Activated B cell treated with CpG ODN at 0.5 μM for 24 hours (primary cell): ENCODE measurements at places on chromosomes 6 and 20. TPM values are rescaled to one million over a fixed set of nuclear protein-coding genes. Genes with fewer than 3 reads are reported as not detected.

The RIPPLY2 gene
- total RNA-seq: not detected in 2 replicates

The RTN4IP1 gene
- total RNA-seq: 9.9 and 11.2 TPM in 2 replicates

The RPRD1B gene
- 38.4 and 40.8 TPM in 2 replicates for total RNA-seq

The ALDH8A1 gene
- total RNA-seq: 0.20 and 0.53 TPM in 2 replicates

The RIPOR3 gene
- not detected in 2 replicates for total RNA-seq

The GSTA4 gene
- total RNA-seq: 3.3 and 4.4 TPM in 2 replicates

The HMGA1 gene
- total RNA-seq: 186 and 188 TPM in 2 replicates

The ZNF335 gene
- 39.2 and 49.6 TPM in 2 replicates for total RNA-seq

The MATN4 gene
- not detected in 2 replicates for total RNA-seq

The CLIC5 gene
- 2.3 and 2.5 TPM in 2 replicates for total RNA-seq

The OXT gene
- total RNA-seq: not detected in 2 replicates

The HLA-DMB gene
- 341 and 365 TPM in 2 replicates for total RNA-seq

The RAD21L1 gene
- not detected in 2 replicates for total RNA-seq

The TPX2 gene
- total RNA-seq: 2.2 and 2.8 TPM in 2 replicates

The NCOA3 gene
- total RNA-seq: 186 and 187 TPM in 2 replicates

DNA sequence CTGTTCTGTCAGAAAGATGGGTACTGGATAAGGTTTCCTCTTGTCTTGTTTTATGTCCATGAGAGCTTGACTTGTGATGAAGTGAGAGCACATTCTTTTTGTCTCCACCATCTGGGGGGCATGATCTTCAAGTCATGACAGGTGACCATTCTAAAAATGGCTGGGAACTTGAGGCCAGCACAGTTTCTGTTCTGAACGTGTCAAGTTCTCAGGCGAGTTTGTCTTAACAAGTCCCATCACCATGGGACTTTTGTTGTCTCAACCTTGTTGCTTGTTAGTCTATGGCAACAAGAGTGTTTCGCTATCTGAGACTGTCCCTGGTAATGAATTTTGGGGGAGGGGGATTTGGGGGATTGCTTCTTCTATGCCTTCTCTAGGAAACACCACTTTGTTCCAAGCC is 25.6 kb upstream of the ENPP4 start:
- H3K4me3 ChIP-seq: no peak overlapping the region
- no peak overlapping the region for H3K27ac ChIP-seq
- peaks cover 7% of the 10 kb centered on the region for H3K36me3 ChIP-seq

- no peak for DNase-seq
- no peaks in the 10 kb centered on the region for H3K27me3 ChIP-seq
Measured at GRCh38 chr20:45010399-45010828, 44.1 kb downstream of the STK4 start.

GRCh38 chr20:24662322-24662721 is 192.9 kb downstream of the SYNDIG1 start:
- no peak overlapping the region for H3K4me3 ChIP-seq
- H3K27ac ChIP-seq: no peak overlapping the region
- no peaks in the 10 kb centered on the region for H3K4me1 ChIP-seq
- DNase-seq: no peak
- no peaks in the 10 kb centered on the region for H3K36me3 ChIP-seq
- H3K27me3 ChIP-seq: no peaks in the 10 kb centered on the region

- H3K27me3 ChIP-seq: no peaks in the 10 kb centered on the region
- no peak for DNase-seq
- peak overlapping the region; percentile 68 for H3K27ac ChIP-seq
Measured at GRCh38 chr6:11350294-11350693, 117.8 kb upstream of the NEDD9 start.

- DNase-seq: no peak
- no peak overlapping the region for H3K4me3 ChIP-seq
- H3K4me1 ChIP-seq: peaks cover 30% of the 10 kb centered on the region
Measured at GRCh38 chr6:5178806-5179205, 81.9 kb downstream of the LYRM4 start.

- no peaks in the 10 kb centered on the region for H3K36me3 ChIP-seq
- peak overlapping the region; percentile 93 for H3K27ac ChIP-seq
- peaks cover 44% of the 10 kb centered on the region for H3K4me1 ChIP-seq
- no peaks in the 10 kb centered on the region for H3K27me3 ChIP-seq
Measured at GRCh38 chr20:53621482-53622246, 28.0 kb upstream of the ZNF217 start.

- no peak for DNase-seq
- H3K27me3 ChIP-seq: no peaks in the 10 kb centered on the region
- no peak overlapping the region for H3K27ac ChIP-seq
- peaks cover 46% of the 10 kb centered on the region for H3K36me3 ChIP-seq
- peaks cover 3% of the 10 kb centered on the region for H3K4me1 ChIP-seq
- H3K4me3 ChIP-seq: no peak overlapping the region
Measured at GRCh38 chr20:62162765-62163484, 19.4 kb downstream of the SS18L1 start.

DNA sequence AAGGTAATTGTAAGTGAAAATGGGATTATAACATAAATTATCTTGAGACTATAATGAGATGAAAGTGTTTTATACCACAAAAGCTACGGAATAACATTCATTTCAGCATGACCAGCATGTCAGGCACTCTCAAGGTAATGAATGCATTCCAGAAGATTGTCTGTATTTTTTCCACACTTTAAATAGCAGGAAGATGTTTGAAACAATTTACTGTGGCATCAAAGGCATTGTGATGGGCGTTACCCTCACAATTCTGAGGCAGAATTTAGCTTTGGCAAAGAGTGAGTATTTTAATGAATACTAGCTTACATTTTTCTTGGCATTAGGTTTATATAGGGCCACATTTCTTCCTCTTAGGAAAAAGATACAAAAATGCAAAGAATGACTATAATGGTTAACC is 627.2 kb downstream of the BCKDHB start:
- DNase-seq: no peak
- H3K27me3 ChIP-seq: no peaks in the 10 kb centered on the region
- H3K27ac ChIP-seq: no peak overlapping the region

- DNase-seq: no peak
- peaks cover 37% of the 10 kb centered on the region for H3K4me1 ChIP-seq
- H3K36me3 ChIP-seq: no peaks in the 10 kb centered on the region
- H3K27me3 ChIP-seq: no peaks in the 10 kb centered on the region
- no peak overlapping the region for H3K27ac ChIP-seq
Measured at GRCh38 chr6:6812427-6812826, 223.9 kb downstream of the LY86 start.

DNA sequence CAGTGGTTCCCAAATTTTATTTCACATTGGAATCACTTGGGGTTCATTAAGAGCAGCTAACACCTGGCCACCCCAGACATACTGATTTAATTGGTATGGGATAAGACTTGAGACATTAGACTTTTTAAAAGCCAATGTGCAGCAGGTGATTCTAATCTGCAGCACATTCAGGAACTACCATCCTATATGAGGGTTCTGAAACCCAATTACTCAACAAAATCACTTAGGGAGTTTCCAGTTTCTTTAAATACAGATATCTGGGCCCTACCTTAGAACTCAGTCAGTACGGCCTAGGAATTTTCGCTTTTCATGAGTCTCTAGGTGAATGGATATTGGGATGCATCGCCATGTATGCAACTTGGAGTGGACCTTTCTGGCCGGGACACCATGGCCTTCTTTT is 24.0 kb upstream of the L3MBTL3 start:
- DNase-seq: no peak
- no peak overlapping the region for H3K4me3 ChIP-seq
- no peak overlapping the region for H3K27ac ChIP-seq
- no peaks in the 10 kb centered on the region for H3K36me3 ChIP-seq

GRCh38 chr6:164345806-164346496 is 931.4 kb downstream of the QKI start:
- no peak overlapping the region for H3K4me3 ChIP-seq
- H3K36me3 ChIP-seq: no peaks in the 10 kb centered on the region
- DNase-seq: no peak
- H3K4me1 ChIP-seq: no peaks in the 10 kb centered on the region
- no peaks in the 10 kb centered on the region for H3K27me3 ChIP-seq

- DNase-seq: no peak
- H3K36me3 ChIP-seq: no peaks in the 10 kb centered on the region
- H3K4me3 ChIP-seq: no peak overlapping the region
- no peak overlapping the region for H3K27ac ChIP-seq
Measured at GRCh38 chr20:41213150-41213820, 75.9 kb downstream of the PLCG1 start.

GRCh38 chr6:156963712-156964700 is 186.8 kb downstream of the ARID1B start:
- no peaks in the 10 kb centered on the region for H3K27me3 ChIP-seq
- H3K4me1 ChIP-seq: peaks cover 53% of the 10 kb centered on the region
- H3K27ac ChIP-seq: peak overlapping the region; percentile 37
- no peak for DNase-seq

DNA sequence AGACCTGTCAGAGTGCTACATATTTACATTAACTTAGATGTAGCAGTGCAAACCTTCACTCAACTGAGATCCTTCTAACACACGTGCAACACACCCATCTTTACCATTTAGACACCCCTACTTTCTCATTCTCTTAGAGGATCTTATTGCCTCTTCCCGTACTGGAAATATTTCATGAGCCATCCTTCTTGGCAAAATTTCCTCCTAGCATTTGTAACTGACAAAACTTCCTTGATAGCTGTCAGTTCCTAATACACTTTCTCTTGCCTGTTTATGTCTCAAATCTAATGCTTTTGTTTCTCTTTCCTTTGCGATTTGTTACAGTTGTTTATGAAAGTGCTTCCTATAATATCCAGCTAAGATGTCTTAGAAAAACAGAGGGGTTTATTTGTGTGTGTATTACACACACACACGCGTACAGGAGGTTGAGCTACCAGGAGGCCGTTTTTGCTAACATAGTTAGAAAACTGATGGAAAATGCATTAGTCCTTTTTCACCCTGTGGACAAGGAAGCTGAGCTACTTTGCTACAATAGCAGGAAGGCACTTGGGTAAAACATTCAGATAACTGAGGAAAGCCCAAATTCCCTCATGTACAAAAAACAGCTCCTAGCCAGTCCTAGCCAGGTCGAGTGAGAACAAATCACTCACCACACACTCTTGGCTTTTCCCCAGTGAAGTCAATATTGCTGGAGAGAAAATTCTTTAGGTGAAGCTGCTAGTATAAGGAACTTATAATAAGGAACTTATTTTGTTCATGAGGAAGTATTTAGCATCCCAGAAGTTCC is 153.6 kb downstream of the NFATC2 start:
- H3K27me3 ChIP-seq: no peaks in the 10 kb centered on the region
- peak overlapping the region; percentile 43 for H3K27ac ChIP-seq

GRCh38 chr20:11492386-11492785 is 425.3 kb upstream of the BTBD3 start:
- no peaks in the 10 kb centered on the region for H3K4me1 ChIP-seq
- no peak for DNase-seq
- no peaks in the 10 kb centered on the region for H3K36me3 ChIP-seq
- no peaks in the 10 kb centered on the region for H3K27me3 ChIP-seq

DNA sequence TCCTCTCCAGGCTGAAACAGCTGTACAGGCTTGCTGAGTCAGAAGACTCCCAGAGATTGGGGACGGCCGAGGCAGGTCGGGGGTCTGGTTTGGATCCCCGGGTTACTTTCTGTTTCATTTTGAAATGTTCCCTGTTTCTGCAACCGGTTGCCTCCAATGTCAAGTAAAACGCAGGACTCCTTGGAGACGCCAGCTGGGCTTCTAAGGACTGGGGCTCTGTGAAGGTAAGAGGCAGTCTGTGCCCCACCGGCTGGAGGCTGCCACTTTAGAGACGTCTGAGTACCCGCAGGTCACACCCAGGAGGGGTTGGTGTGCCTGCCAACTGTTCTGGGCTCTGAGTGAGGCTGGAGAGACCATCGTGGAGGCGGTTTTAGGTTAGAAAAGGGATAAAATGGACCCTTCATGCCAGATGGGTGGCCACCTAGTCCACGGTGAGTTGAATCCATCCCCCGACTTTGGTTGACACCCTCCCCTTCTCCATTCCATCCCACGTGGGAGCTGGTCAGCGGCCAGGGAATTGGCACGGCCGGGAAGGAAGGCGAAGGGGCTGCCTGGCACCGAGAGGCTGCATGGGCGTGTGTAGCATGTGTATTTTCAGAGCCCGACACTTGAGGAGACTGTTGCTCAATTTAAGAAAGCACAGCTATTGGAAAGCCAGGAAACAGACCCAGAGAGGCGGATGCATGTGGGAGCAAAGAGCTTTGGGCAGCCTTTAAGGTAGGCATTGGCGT is 240.9 kb downstream of the PHACTR1 start:
- H3K4me3 ChIP-seq: peak overlapping the region; percentile 89
- peaks cover 21% of the 10 kb centered on the region for H3K4me1 ChIP-seq
- DNase-seq: peak; percentile 30
- H3K27ac ChIP-seq: no peak overlapping the region

- DNase-seq: no peak
- no peak overlapping the region for H3K27ac ChIP-seq
- no peaks in the 10 kb centered on the region for H3K36me3 ChIP-seq
- H3K4me3 ChIP-seq: no peak overlapping the region
Measured at GRCh38 chr6:123276546-123276980, 280.5 kb downstream of the CLVS2 start.

DNA sequence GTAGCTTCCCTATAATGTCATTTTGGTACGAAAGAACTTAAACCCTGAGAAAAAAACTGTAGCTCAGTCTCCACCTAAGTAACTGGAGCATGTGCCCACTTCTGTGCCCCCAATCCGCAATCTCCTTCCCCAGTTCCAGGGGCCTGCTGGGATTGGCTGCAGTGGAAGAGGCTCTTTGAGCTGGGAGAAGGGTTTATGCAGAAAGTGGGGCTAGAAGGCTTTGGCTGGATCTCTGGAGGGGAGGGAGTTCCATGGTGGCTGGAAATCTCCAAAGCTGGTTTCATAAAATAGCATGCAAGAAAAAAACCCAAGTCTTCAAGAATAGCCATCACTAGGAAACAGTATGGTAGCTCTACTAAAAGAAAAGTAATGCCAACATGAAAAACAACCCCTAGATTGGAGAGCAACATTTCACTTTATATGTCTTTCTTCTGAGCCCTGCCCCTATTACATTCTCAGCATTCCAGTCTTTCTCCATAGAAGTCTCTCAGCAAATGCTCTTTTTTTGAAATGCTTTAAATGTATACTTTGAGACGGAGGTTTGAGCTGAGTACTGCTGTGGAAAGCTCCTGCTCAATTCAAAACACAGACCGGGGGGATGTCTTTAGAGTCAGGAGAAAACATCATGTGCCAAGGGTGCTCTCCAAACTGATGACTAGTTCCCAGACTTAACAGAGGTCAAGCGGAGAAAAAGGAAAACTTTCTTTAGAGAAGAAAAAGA is 36.0 kb upstream of the FOXO3 start:
- no peak overlapping the region for H3K4me3 ChIP-seq
- no peaks in the 10 kb centered on the region for H3K4me1 ChIP-seq

GRCh38 chr20:10946124-10946880 is 272.5 kb upstream of the JAG1 start:
- no peaks in the 10 kb centered on the region for H3K27me3 ChIP-seq
- H3K36me3 ChIP-seq: no peaks in the 10 kb centered on the region
- no peaks in the 10 kb centered on the region for H3K4me1 ChIP-seq
- H3K4me3 ChIP-seq: no peak overlapping the region
- no peak overlapping the region for H3K27ac ChIP-seq
- DNase-seq: no peak

DNA sequence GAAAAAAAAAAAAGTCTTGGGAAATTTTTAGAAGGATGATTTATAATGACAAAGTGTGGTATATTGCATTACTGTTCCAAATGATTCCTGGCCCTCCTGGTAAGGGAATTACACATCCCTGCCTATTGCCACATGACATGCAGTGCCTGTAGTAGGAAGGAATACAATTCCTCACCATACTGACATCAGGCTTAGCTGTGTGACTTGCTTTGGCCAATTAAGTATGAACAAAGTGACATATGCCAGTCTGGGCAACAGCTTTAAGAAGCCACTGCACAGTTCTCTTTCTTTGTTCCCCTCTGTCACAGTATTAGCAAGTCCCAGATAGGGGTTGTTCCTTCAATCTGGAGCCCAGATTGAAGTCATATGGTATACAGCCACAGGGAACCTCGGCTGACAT is 100.5 kb downstream of the KIF13A start:
- no peaks in the 10 kb centered on the region for H3K27me3 ChIP-seq
- peaks cover 40% of the 10 kb centered on the region for H3K4me1 ChIP-seq
- H3K4me3 ChIP-seq: no peak overlapping the region
